ENCODE measurements at places on chromosomes 7 and 10. TPM values are rescaled to one million over a fixed set of nuclear protein-coding genes. Genes with fewer than 3 reads are reported as not detected.

The PRSS1 gene
- 71.2 TPM for total RNA-seq

- H3K36me3 ChIP-seq = no peaks in the 10 kb centered on the region
- no peak for DNase-seq
- H3K27me3 ChIP-seq = peaks cover 11% of the 10 kb centered on the region
- H3K27ac ChIP-seq = no peak overlapping the region
Measured at GRCh38 chr7:28573651-28574301, 161.5 kb downstream of the CREB5 start.

- no peaks in the 10 kb centered on the region for H3K36me3 ChIP-seq
- H3K27me3 ChIP-seq = no peaks in the 10 kb centered on the region
Measured at GRCh38 chr7:24245362-24245761, 38.6 kb upstream of the NPY start.

DNA sequence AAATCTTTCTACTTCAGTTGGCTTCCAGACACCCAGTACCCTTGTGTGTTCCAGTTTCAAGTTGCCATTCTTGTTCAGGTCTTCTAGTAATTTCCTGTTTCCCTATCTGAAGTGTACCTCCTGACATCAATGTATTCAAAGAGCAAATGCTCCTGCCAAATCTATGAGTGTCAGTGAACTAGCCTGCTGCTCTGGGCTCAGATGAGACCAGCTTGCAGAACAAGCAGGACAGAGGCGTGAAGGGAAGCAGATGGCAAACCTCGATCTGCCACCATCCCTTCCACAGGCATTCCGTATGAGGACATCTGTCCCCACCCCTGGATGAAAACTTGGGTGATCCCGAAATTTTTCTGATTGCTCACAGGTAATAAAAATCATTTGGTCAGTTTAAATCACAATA, 4.4 kb upstream of the MPP7 start:
- H3K4me3 ChIP-seq = no peak overlapping the region
- no peak overlapping the region for H3K27ac ChIP-seq
- peaks cover 16% of the 10 kb centered on the region for H3K27me3 ChIP-seq
- H3K36me3 ChIP-seq = no peaks in the 10 kb centered on the region
- DNase-seq = no peak

- H3K4me3 ChIP-seq = no peak overlapping the region
- no peaks in the 10 kb centered on the region for H3K27me3 ChIP-seq
- DNase-seq = peak; percentile 18
- no peaks in the 10 kb centered on the region for H3K36me3 ChIP-seq
Measured at GRCh38 chr10:34001087-34001580, 666.7 kb upstream of the NRP1 start.
